ENCODE measurements at places on chromosomes 2 and 18.

DNA sequence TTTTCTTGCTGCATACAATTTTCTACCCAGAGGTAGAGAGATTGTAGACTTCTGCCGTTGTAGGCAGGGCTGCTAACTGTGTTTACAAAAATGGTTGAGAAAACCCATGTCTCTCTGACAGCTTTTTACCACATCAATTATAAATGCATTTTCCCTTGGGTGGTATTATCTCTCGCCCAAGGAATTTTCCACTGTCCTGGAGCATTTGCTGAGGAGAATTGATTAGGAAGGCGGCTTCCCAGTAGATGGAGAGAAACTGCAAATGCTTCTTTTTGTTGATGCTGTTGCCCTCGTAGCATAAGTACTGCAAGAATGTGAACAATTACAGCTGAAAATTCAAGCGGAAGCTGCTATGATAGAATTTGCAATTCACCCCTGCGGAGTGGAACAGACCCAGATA, 1007.7 kb upstream of the KLHL29 start:
- no peak for DNase-seq

DNA sequence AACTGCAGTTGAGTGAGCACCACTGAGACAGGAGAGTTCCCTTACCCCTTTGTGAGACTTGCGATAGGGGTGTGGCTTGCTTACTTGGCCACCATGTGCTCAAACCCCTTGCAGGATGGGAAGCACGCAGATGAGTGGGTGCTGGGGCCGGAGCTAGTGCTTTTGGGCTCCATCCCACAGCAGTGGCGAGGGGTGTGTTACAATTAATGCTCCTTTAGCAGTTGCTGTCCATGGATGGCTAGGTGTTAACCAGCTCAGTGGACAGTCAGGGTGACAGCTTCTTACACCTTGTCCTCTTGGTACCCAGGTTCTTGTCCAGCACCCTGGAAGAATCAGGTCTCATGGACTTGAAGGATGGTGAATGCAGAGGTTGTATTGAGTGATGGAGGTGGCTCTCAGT, 103.9 kb downstream of the SH3RF3 start:
- DNase-seq: no peak

GRCh38 chr18:76658627-76659026, 163.6 kb upstream of the ZNF516 start:
- no peak for DNase-seq

GRCh38 chr2:190177249-190178040, 114.9 kb upstream of the MSTN start:
- DNase-seq: no peak

GRCh38 chr18:11482271-11482670, 127.1 kb upstream of the SLC35G4 start:
- no peak for DNase-seq

GRCh38 chr2:85861180-85861579, 27.6 kb downstream of the ST3GAL5 start:
- no peak for DNase-seq

DNA sequence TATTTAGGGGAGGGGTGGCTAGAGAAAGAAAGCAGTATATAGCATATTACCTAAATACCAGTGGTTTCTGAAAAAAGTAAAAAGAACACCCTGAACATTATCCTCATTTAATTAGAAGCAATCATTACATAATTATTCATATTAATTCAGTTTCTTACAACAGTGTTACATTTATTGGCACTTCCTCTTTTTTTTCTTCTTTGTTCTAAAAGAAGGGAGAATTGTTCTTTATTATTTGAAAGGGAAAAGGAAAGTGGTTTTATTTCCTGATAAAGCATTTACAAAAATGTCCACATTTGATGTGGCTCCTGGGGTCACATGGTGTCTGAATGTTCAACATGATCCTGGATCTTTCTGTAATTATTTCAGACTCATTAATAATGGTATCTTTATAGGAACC, 254.9 kb upstream of the ZEB2 start:
- DNase-seq: no peak

DNA sequence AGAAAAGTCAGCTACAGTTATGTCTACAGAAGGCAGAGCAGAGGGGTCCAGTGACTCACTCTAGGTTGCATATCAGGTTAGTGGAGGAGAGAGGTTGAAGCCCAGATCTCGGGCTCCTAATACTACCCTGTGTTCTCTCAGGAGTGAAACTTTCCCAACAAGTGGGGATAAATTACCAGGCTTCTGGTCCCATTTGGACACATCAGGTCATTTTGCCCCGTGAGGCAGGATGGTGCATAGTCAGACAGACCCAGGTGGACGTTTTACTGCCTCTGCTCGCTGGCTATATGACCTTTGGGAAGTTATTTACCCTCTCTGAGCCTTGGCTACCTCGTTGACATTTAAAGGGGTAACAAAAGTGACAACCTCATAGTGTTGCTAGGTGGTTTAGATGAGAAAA, 128.0 kb upstream of the REV1 start:
- no peak for DNase-seq

DNA sequence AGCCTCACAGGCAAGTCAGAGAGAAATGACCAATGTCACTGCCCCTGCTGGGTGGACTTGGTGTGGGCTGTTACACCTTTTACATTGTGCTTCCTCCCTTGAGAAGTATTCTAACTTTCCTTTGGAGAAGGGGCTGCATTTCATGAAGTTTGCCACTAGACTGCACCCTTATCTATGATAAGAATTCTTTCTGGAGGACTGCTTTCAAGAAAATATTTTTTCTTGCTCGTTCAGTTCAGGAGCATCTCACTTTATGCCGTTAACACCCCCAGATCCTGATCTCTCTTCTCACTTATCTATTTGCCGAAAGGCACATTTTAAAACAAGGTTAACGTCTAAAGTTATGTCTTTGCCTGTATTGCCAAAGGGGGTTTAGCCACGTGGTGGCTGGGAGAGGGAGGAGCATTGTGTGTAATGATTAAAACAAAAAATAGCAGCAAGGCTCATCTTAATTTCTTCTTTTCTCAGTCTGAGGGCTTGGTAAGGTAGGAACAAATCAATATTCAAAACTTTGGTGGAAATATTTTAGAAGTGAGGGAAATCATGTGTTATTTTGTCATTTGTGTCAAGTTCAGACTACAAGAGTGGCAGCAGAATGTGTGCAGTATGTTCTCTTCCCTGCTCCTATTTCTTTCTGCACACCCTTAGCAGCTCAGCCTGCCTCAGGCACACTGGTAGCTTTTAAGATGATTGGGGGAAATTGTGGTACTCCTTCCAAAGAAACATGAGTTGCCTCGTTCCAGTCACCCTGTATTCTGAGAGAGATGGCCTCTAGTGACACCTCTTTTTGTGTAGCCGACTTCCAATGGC, 1.6 kb upstream of the IGFBP5 start:
- no peak for DNase-seq

- DNase-seq: no peak
Measured at GRCh38 chr2:62871506-62871905, 166.0 kb downstream of the EHBP1 start.

- no peak for DNase-seq
Measured at GRCh38 chr2:163878718-163879117, 142.9 kb upstream of the FIGN start.

- no peak for DNase-seq
Measured at GRCh38 chr2:146762786-146763185, 1082.0 kb upstream of the ACVR2A start.

GRCh38 chr2:64990876-64991275, 1.7 kb downstream of the SLC1A4 start:
- DNase-seq: no peak

- DNase-seq: no peak
Measured at GRCh38 chr18:79872527-79873444, 75.0 kb downstream of the KCNG2 start.

DNA sequence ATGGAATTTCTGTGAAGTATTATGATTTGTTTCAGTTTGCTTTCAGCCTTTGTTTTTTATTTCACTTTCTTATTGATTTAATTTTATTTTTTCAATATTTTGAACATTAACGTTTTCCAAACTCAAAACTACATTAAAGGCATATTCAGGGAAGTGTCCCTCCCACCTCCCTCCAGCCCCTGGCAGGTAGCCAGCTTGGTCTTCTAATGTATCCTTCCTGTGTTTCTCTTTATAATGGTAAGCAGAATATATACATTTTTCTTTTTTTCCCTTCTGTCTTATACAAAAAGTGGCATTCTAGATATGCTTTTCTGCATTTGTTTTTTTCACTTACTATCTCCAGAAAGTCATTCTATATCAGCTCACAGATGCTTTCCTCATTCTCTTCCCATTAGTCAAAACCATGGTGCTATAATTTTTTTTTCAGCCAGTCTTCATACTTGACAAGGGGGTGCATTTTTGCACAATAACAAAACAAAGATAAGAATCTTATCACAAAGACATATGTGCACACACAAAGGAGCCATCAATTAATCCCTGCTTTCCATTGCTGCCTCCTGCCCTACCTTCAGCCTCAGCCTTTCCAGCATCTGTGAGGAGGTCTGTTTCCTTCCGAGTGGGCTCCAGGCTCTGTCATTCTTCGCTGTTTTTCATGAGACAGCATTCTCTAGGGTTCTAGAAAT, 33.7 kb upstream of the TMEM177 start:
- DNase-seq: no peak

DNA sequence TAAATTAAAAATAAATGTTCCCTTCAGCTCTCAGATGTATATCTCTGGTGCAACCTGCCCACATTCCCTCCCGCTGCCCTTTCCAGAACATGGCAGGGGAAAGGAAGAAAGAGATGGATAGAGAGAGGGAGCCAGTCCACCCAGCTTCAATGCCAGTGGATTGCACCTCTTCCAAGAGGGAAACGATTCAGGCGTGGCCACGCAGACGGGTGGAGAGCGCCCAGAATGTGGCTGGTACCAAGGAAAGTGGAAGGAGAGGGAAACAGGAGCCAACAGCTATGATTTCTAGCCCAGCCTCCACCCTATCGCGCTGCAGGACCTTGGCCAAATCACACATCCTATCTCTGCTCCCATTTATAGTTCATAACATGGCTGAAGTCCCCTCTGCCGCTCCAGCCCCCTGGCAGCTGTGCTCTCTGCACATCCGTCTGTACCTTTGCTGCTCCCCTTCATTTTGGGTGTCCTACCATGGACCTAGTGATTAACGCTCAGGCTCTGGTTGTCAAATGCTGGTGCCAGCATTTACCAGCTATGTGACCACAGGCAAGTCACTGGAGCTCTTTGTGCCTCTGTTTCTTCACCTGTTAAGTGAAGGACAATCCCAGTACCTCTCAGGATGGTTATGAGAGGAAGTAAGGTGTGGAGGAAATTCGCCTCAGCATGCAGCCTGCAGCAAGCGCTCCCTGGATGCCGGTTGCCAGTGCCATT, 66.5 kb downstream of the SFXN5 start:
- no peak for DNase-seq

All from stimulated activated CD4-positive, alpha-beta T cell treated with anti-CD3 and anti-CD28 coated beads, TNF-alpha, amount 100 ng/mL, for 1 hour (primary cell).